ENCODE measurements at places on chromosomes 1 and 21. TPM values are rescaled to one million over a fixed set of nuclear protein-coding genes. Genes with fewer than 3 reads are reported as not detected.

DNA sequence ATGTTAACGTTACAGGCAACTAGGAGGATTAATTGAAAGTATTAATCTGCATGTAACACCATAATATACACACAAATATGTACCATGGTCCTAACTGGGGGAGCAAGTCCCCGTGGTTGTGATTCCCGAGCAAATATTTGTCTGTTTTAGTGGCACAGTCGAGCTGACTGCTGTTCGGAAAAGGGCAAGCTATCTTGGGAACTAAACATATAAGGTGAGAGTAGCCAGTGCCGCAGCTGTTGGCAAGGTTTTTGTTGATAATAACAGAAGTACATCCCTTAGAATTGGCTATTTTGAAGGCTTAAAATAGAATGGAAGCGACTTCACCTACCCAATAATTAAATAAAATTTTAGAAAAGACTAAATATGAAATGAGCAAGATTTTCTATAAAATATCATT, 45.5 kb downstream of the UCHL5 start:
- no peak for DNase-seq

DNA sequence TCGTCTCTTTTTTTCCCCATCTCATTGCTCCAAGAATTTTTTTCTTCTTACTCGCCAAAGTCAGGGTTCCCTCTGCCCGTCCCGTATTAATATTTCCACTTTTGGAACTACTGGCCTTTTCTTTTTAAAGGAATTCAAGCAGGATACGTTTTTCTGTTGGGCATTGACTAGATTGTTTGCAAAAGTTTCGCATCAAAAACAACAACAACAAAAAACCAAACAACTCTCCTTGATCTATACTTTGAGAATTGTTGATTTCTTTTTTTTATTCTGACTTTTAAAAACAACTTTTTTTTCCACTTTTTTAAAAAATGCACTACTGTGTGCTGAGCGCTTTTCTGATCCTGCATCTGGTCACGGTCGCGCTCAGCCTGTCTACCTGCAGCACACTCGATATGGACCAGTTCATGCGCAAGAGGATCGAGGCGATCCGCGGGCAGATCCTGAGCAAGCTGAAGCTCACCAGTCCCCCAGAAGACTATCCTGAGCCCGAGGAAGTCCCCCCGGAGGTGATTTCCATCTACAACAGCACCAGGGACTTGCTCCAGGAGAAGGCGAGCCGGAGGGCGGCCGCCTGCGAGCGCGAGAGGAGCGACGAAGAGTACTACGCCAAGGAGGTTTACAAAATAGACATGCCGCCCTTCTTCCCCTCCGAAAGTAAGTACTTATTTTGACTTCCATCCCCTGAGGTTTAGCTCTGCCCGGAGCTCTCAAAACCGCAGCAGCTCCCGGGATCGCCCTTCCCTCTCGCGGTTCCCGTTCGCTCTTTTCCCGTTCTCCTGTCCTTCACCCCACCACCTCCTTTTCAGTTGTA, 1.5 kb downstream of the TGFB2 start:
- peak; percentile 41 for DNase-seq

DNA sequence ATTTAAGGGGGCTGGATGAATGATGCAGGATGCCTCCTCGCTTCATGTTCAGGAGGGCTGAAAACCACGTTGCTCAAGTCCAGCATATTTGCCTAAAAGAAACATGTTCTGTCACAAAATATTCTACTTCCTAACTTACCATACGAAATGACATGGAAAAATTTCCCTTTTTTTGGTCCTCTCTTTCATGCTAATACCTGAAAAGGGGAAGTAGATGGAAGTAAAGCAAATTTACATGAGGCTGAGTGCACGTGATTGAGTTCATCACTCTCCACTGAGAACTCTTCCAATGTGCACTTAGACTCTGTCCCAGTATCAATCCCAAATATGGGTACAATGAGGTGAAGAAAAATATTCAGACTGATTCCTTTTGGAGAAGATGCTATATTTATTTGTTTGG, 23.0 kb downstream of the XCL2 start:
- no peak for DNase-seq

DNA sequence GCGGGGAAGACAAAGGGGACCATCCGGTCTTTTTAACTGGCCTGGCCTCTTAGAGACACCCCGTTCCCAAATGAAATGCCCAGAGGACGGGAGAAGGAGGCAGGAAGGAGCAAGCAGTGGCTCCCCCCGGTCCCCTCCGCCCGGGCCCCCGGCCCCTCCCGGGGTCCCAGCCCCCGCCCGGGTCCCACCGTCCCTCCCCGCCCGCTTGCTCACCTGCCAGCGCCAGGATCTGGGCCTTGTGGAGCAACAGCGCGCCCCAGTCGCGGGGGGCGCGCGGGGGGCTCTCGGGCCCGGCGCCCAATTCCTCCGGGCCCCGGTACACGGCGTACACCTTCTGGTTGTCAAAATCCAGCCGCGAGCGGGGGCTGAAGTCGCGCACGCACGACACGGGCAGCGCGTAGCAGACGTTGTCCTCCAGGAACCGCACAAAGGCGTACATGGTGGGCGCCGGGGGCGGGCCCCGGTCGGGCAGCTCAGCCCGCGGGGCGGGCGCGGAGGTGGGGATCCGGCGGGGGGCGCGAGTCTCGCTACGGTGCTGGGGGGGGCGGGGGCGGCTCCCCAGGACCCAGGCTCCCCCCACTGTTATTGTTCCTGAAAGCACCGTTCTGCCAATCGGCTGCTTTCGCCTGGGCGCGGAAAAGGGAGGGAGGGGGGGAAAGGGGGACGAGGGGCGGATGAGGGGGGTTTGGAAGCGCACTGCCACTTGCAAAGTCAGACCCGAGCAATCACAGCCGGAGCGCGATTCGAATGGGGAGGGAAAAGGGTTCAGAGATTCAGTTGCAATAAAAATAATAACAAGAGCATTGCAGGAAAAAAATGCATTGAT, at the start of gene BEND5:
TSS of gene BEND5 (minus strand) at position 499 of the 826 bp plus-strand sequence. CDS start at position 439, 60 bp downstream.
- peak; percentile 39 for DNase-seq

- no peak for DNase-seq
These were observed 984.2 kb downstream of the AMY1C start for GRCh38 chr1:104733866-104734265.

GRCh38 chr1:38923607-38924006, 18.0 kb downstream of the RHBDL2 start:
- DNase-seq = no peak

DNA sequence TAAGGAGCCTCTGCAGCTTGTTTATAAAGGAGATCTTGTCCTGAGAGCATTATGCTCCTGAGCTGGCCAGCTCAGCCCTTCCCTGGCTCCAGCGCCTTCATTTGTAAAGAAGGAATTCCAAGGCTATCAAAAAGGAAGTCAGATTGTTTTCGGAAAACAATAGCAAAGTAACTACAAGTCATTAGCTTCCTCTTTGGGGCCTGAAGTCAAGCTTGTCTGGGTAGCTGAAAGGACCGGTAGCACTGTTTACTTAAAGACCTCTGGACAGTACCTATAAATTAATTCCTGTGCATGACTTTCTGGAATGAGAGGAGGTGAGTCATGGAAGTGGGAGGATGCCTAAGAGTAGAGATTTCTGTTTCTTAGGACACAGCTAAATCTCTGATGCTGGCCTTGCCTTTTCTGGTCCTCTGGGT, 20.7 kb upstream of the GJA5 start:
- DNase-seq = peak; percentile 25

DNA sequence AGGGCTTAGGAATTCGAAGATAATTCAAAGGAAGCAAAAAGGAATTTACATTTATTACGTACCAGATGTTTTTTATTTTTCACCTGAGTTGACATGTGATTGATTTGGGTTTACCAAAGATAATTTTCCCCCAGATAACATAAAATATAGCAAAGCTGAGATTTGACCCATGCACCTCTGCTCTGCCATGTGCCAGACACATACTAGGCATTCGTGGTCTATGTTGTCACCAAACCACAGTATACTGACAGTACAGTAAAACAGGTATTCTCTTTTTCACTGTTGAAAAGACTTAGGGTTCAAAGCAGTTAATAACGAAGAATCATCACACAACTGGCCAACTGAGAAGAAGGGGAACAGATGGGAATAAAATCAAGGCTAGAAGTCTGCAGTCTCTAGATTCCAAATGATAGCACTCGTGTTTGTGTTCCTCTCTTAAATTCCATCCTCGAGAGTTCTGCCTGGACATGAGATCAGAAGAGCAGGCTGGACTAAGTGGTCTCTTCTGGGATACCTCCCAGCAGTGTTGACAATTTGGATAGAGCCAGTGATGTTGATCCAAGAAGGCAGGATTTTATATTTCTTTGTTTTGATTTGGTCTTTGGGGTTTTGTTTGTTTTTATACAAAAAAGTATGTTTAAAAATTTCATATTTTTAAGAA, 85.3 kb upstream of the RAVER2 start:
- peak; percentile 63 for DNase-seq

GRCh38 chr1:119361620-119362344, 6.8 kb upstream of the HAO2 start:
- DNase-seq = no peak

DNA sequence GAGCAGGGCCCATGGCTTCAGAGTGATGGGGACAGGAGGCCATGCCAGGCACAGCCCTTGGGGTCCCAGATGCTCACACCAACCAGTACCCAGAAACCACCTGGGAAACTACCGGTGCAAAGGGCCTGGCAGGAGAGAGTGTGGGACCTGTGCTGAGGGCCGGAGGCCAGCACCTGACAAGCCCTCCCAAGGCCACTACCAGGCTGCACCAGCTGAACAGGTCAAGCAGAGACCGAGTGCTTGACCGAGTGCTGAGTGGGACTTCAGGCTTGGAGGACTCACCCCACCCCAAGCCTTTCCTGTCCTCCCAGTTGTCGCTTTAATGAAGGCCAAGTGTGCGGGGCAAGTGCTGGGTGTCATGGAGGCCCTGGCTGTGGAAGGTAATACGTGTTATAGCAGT, 36.5 kb downstream of the SNAP47 start:
- no peak for DNase-seq

DNA sequence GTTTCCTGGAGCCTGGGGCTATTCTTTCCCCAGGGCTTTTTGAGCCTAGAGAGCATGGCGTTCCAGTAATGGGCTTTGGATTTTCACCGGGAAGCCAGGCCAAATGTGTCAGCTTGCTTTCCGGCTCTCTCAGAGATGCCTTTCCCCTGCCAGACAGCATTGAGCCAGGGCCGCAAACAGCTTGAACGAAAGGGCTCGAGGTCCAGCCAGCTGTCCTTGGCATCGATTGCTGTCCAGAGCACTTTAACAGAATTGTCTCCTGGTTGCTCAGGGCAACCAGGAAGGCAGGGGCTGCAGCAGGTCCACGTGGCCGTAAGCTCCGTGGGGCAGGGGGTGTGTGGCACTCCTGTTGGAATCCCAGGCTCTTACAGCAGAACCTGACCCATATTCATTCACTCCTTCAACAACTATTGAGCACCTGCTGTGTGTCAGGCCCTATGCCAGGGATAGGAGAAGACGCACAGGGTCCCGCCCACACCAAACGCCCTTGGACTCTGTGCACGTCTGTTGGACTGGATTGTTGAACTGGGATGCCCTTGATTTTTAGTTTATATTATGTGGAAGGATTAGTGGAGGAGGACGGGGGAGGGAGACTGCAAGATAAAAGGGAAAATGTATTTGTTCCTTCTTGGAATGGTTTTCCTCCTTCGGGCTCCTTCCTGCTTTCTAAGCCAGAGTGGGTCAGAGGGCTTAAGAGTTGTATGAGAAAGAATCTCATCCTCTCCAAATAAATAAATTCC, 38.7 kb upstream of the EFHD2 start:
- no peak for DNase-seq

The NPHS2 gene
- not detected for total RNA-seq

The SYNC gene
- total RNA-seq = 23.7 TPM

The SELE gene
- not detected for total RNA-seq

The SPRR3 gene
- total RNA-seq = 0.70 TPM

The KCNE1 gene
- 0.43 TPM for total RNA-seq

The FCAMR gene
- not detected for total RNA-seq

The KCNE2 gene
- total RNA-seq = 0.27 TPM

The TMPRSS15 gene
- not detected for total RNA-seq

The EBNA1BP2 gene
- total RNA-seq = 81.6 TPM

The GON4L gene
- total RNA-seq = 52.8 TPM
